ENCODE measurements at places on chromosomes 13 and 19.
A peak's percentile ranks its signal among the peaks of the same experiment; 100 is the strongest.

- peak; percentile 100 for DNase-seq
These were observed 829 bp upstream of the CIC start for GRCh38 chr19:42268142-42268703.

DNA sequence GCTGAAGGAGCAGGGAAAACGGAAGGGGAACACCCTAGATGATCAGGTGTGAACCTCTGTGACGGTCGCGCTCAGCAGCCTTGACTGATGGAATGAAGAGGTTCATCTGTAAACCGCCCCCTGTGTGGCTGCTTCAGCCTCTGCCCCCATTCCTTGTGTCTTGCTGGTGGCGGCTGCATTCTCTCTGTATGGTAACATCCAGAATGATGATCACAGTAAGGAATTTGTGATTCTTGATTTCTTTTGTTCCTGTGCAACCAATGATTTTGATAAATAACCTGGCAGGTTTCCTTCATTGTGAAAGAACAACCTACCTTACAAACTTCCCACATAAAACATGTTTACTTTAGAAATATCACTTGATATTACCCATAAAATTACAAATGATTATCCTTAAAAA is 118.7 kb upstream of the MCF2L start:
- no peak for DNase-seq

DNA sequence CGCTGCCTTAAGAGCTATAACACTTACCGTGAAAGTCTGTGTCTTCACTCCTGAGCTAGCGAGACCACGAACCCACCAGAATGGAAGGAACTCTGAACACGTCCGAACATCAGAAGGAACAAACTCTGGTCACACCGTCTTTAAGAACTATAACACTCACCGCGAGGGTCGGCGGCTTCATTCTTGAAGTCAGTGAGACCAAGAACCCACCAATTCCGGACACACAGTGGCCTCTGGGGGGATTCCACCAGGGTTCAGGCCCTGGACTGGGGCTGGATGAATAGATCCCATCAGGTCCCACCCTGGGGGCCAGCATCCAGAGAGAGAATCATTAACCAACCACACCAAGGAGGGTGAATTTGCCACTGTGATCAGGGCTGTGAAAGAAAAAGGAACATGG is 55.8 kb upstream of the ATP12A start:
- no peak for DNase-seq

- no peak for DNase-seq
These were observed 6.2 kb upstream of the GP6 start for GRCh38 chr19:55044286-55044685.

- DNase-seq, result no peak
These were observed 6.3 kb upstream of the GPR183 start for GRCh38 chr13:99313501-99313900.

DNA sequence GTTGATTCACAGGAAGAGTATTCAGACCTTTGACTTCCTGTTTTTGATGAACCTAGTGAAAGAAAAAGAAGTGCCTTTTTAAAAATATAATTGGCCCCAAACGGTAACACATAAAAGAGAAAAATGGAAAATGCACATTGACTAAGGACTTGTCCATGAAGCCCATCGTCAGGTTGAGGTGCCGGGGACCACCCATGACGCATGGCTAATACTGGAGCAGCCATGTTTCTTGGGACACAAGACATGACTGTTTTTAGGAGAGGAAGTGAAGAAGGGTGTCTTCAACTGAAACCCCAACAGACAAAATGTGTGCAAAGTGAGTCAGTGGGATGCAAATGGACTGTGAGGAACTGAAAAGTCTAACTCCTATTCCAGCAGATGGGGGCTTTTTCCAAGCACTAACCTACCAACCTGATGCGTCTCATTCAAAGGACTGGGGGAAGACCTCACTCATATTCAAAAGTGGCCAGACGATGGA is 459.4 kb downstream of the FOXO1 start:
- no peak for DNase-seq

DNA sequence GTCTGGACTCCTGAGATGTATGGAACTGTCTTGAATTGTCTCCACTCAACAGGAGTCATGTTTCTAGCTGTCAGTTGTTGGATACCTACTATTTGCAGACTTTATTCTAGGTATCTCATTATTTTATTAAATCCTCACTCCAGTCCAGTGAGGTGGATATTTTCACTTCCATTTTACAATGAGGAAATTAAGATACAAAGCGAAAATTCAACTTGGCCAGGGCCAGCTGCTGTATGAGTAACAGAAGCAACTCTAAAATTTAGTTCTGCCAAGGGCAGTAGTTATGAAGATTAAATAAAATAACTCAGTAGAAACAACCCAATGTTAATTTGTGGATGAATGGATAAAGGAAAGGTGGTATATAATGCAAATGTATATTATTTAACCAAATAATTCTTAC is 12.6 kb upstream of the NDFIP2 start:
- DNase-seq, result no peak
